ENCODE measurements at places on chromosomes 7 and 10. TPM values are rescaled to one million over a fixed set of nuclear protein-coding genes. Genes with fewer than 3 reads are reported as not detected.

The STAG3 gene
- 0.32 TPM for total RNA-seq

The NPFFR1 gene
- under 0.01 TPM for total RNA-seq

The FAM53B gene
- 10.7 TPM for total RNA-seq

The DOCK1 gene
- 97.9 TPM for total RNA-seq

The SBDS gene
- 63.7 TPM for total RNA-seq

The TMEM176B gene
- not detected for total RNA-seq
